Stimulated activated CD8-positive, alpha-beta memory T cell treated with anti-CD3 and anti-CD28 coated beads, Interleukin-7, amount 100 ng/mL, for 48 hours (primary cell): ENCODE measurements at places on chromosomes 4 and X.

DNA sequence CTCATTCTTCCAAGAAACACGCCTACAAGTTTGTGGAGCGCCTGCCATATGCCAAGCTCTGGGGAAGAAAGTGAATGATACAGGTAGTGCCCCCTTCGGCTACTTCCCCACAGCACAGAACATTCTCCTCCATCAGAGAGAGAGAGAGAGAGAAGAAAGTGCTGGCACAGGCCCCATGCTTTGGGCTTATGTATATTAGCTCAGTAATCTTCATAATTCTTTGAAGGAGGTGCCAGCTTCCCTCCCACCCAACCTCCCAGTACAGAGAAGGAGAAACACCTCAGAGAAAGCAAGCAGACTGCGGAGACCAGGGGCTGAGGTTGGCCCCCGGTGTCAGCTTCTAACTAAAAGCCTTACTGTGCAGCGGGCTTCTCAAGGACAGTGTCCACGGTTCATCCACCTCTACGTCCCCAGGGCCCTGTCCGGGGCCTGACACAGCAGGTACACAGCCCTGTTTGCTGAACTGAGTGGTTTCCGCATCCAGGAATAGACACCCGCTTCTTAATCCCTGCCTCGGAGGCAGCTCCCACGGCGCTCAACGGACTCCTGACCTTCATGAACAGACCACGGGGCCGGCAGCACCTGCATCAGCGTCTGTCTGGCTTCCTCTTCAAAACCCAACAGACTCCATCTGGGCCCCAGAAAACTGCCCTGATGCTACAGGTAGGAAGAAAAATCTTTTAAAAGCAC is 50.2 kb downstream of the JAKMIP1 start:
- no peak for DNase-seq

GRCh38 chr4:82523179-82523578 is 38.6 kb downstream of the TMEM150C start:
- DNase-seq = no peak

GRCh38 chr4:124061413-124061812 is 651.1 kb downstream of the ANKRD50 start:
- no peak for DNase-seq

GRCh38 chr4:144179152-144179739 is 38.7 kb upstream of the GYPA start:
- DNase-seq = no peak

DNA sequence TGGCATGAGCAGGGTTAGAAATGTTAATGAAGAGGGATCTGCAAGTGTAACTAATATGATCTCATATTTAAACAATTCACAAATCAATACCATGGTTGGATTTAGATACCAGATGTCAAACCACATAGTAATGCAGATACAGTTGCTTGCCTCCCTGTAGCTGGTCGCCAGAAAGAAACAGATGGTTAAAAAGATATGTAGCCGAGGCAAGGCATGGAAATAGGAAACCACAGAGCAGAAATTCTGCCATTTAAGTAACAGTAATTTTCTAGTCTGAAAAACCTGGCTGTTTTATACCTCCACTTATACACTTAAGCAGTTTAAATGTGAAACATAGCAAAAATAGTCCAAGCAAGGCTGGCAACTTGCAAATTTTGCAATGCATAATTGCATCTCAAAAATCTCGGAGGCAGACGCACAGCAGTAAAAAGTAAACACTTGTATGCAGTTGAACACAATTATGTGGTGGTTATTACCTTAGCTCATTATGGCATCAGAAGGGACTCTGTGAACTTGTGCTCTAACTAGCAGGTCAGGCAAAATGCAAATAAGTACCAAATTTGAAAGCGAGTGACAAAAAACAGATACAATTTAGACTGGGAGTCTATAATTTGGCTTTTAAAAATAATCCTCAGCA is 126.8 kb downstream of the NAA11 start:
- no peak for DNase-seq

GRCh38 chr4:36196145-36196913 is 48.0 kb downstream of the ARAP2 start:
- DNase-seq = no peak

DNA sequence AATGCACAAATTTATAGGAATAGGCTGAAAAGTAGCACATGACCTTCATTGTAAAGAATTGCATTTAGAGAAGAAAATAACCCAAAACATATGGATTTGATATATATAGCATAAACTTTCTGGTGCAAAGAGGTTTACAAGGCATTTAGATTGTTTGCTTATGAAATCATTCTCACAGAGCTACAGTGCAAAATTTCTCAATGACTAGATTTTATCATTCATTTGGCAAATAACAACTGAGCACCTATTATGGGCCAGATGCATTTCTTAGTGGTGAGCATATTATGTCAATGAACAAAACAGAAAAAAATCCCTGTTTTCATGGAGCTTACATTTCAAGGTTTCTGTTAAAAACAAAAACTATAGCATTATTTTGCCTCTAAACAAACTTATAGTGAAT is 34.1 kb upstream of the TNIP3 start:
- no peak for DNase-seq

- no peak for DNase-seq
Measured at GRCh38 chr4:76897536-76898384, at the start of gene SOWAHB. TSS of gene SOWAHB (minus strand) at chr4:76898144. CDS start at chr4:76897849, 295 bp downstream.

DNA sequence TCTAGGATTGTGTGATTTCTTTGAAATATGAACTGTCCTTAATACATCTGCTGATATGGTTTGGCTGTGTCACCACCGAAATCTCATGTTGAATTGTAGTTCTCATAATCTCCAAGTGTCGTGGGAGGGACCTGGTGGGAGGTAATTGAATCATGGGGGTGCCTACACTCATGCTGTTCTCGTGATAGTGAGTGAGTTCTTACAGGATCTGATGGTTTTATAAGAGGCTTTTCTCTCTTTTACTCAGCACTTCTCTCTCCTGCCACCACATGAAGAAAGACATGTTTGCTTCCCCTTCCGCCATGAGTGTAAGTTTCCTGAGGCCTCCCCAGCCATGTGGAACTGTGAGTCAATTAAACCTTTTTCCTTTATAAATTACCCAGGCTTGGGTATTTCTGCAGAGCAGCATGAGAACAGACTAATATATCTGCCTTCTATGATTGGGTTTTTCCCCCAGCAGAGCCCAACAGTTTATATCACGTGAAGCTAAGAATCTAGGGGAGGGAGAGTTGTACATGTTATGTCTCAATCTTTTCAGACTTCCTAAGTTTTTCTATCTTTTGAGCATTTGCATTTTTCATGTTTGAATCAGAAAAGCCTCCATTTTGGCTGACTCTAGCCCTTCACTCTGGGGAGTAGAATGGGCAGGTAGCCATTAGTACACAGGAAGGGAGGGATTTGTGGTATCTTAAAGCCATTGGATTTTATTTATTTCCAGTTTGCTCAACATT is 58.9 kb downstream of the PLAC1 start:
- peak; percentile 19 for DNase-seq

- DNase-seq = no peak
Measured at GRCh38 chr4:152896811-152897210, 39.3 kb upstream of the FHDC1 start.

GRCh38 chrX:69429339-69430015 is 74.6 kb upstream of the NALF2 start:
- DNase-seq = no peak

DNA sequence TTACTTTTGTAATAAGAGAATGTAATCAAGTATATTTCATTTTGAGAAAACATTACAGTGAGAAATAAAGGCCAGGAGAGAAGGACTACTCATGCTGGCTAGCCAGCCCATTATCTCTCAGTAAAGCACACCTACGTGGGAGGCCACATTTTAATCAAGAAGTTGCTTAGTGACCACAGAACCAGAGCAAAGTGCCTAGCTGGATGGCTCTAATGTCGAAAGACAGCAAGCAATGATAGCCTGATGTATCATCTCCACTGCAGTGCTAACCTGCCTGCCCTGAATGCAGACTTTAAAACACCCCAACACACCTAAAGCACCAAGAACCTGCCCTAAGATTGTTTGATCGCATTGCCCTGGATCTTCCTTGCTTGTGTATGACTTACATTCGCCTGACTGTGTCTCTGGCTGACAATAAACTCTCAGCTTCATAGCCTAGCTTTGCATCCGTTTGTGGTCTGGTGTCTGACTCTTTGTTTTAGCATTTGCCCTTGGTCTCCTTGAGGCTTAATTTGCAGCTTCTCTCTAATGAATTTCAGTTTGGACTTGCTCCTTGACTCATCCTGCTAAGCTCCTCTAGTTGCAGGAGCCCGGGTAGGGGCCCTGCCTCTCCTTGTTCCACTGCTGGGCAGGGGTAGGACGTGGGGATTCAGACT is 31.4 kb upstream of the SOWAHD start:
- no peak for DNase-seq

- DNase-seq = no peak
Measured at GRCh38 chrX:13418126-13419097, 98.6 kb upstream of the ATXN3L start.
